CD4-positive, alpha-beta T cell treated with Interleukin-6 at 100 ng/mL for 8 hours (primary cell): ENCODE measurements at places on chromosomes 4 and X.

DNA sequence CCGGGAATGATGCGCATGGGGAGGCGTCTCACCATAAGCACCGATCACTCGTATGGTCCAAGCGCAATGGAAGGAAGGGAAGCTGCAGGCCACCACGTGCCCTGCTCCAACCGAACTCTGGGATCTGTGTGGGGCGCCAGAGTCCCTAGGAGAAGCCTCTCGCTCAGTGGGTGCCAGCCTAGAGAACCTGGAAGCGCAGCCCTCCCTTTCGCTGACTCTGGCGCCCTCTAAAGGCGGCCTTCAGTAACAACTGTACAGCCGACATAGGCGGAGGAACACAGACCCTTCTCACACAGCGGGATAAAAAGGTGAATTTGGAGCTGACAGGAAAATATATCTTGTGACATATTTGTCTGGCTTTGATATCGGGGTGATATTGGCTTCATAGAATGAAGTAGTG is 76.0 kb downstream of the INTS6L start:
- DNase-seq = peak; percentile 19

DNA sequence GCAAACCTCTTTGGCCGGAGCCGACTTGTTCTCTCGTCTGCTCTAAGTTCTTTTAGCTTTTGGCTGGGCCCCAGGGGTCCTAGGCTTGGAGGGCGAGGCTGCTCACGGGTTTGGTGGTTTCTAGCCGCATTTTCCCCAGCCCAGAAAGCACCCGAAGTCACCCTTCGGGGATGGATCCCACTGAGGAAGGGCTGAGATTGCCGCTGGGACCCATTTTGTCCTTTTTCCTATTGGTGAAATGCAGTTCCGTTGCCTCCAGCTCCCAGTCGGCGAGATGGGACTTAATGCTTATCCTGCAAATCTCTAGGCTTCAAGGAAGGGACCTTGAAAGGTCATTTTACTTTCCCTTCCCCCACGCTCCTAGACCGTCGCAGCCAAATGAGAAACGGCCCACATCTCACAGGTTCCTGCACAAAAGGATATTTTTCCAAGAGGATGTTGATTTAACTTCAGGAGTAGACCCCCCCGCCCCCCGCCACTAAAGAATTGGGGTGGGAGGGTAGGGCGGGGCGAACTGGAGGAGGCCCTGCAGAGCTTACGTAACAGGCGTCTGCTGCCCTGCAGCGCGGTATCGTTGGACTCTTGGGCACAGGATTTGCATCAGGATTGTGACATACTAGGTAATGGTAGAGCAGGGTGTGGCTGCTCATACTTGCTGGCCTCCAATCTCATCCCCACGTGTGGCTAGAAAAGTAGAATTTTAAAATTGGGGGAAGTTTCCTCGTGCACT is 564 bp downstream of the PGK1 start:
- DNase-seq = peak; percentile 26

GRCh38 chr4:112765317-112765974 is 128.5 kb downstream of the LARP7 start:
- no peak for DNase-seq

DNA sequence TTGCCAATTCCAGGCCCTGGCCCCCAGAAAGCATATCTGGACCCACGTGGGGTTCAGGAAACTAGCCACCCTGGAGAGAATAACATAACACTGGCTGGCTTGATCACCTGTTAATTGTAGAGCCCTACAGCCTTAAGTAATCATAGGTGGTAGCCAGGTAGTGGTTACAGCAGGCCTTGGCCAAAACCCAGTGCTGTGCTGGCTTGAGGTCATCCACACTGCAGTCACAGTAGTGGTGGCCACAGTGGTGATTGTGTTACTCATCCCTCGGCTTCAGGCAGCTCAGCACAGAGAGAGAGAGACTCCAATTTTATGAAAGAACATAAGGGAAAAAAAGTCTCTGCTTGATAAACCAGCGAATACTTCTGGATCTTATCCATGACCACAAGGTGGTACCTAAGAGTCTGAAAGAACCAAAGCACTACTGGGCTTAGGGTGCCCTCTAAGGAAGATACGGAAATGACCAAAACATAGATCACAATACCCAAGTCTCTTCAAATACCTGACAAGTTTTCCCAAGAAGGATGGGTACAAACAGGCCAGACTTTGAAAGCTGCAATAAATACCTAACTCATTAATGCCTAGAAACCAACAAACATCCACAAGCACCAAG is 46.6 kb upstream of the CDX4 start:
- DNase-seq = no peak

DNA sequence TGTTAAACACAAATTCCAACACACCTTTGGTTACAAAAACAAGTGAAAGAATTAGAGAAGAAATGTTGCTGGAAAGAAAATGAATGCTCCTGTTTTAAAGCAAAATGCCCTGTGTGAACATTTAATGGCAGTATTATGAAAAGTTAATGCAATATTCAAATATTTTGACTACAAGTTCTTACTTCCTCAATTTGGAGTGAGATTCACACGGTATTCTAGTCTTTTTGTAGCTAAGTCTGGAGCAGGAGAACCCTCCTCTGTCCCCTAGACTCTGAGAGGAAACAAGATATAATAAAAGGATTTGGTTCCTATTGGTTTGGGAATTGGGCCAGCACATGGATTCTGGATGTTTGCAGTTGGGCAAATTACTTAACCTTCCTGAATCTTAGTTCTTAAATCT is 12.7 kb downstream of the MAD2L1 start:
- DNase-seq = no peak

GRCh38 chr4:41878170-41878969 is 56.9 kb upstream of the TMEM33 start:
- no peak for DNase-seq

GRCh38 chr4:75892508-75892907 is 9.7 kb downstream of the PPEF2 start:
- no peak for DNase-seq

DNA sequence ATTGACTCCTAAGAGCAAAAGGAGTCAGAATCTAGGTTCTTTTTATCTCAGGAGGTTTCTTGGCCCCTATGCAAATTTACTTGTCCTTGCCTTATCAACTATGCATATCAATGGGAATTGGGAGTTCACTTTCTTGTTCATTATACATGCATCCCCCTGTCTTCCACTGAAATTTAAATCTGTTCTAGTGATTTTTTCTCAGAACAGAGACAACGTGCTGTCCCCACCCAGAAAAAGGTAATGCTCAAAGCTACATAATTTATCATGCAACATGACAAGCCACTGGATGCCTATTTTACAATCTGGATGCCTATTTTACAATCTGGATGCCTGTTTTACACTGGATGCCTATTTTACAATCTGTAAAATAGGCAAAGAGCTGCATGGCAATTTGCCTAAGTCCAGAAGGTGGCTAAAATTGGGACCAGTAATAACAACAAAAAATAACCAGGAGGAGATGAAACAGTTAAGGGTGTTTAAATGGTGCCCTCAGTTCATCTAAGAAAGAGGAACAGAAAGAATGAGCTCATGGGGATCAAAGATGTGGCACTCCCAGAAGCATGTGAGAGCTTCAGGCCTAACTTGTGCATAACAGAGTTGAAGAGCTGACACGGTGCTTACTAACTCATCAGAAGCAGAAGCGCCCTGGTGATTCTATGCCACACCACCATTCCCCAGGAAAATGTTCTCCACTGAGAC is 537.8 kb upstream of the BOD1L1 start:
- no peak for DNase-seq

DNA sequence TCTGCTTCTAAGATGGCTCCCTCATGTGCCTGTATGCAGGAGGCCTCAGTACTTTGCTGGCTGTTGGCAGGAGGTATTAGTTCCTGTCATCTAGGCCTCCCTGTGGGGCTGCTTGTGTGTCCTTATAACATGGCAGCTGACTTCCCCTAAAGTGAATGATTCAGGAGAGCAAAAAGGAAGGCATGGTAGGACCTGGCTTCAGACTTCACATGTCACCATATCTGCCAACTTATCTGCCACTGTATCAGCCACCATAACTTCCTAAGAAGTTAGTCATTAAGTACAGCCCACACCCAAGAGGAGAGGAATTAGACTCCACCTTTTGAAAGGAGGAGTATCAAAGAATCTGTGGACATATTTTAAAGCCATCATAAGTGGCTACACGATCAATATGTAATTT is 122.5 kb downstream of the UCHL1 start:
- no peak for DNase-seq

- DNase-seq = no peak
These were observed 33.7 kb downstream of the IDS start for GRCh38 chrX:149471397-149471796.

DNA sequence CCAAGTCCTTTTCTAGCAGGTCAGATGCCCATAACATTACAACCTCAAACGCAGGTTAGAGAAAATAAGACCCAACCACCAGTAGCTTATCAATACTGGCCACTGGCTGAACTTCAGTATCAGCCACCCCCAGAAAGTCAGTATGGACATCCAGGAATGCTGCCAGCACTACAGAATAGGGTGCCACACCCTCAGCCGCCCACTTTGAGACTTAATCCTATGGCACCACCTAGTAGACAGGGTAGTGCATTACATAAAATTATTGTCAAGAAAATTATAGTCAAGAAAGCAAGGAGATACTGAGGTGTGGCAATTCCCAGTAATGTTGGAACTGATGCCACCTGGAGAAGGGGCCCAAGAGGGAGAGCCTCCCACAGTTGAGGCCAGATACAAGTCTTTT is 19.9 kb upstream of the TRIM61 start:
- DNase-seq = no peak

DNA sequence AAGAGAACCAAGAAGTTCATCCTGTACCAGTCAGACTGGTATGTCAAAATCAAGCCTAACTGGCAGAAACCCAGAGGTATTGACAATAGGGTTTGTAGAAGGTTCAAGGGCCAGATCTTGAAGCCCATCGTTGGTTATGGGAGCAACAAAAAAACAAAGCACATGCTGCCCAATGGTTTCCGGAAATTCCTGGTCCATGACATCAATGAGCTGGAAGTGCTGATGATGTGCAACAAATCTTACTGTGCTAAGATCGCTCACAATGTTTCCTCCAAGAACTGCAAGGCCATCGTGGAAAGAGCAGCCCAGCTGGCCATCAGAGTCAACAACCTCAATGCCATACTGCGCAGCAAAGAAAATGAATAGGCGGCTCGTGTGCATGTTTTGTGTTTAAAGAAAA is 172.7 kb upstream of the MED14 start:
- DNase-seq = no peak

DNA sequence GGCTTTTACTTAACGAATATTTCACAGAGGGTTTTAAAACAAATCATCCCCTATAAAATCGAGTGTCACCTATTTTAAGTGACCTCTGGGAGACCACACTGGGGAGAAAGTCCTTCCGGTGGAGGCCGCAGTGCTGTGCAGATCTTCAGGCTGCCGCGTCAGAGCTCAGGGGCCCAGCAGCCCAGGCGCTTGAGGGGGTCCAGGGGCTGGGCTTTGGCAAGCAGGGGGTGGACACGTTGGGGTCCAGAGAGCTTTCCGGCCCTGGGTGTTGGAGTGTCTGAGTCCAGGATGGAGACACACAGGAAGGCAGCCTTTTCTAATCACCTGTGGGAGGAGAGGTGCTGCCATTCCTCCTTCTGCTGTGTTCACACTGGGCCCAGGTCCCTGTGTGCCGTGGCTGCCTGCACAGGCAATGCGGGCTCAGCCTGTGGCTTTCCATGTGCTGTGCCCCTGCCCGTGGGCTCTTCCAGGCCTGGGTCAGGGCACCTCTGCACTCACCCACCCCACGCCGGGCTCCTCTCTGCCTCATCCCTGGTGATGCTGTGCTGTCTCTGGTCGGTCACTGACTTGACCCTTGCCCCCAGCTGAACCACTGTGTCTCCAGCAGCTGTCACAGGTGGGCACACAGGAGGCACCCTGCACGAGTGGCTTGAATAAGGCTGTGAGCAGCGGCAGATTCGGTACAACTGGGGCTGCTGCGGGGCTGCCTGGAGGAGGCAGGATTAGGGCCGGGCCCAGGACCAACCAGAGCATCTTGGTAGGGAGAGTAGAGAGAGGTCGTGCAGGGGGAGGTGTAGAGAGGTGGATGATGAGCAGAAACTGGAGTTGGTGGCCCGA is 10.0 kb downstream of the HTRA3 start:
- DNase-seq = no peak

DNA sequence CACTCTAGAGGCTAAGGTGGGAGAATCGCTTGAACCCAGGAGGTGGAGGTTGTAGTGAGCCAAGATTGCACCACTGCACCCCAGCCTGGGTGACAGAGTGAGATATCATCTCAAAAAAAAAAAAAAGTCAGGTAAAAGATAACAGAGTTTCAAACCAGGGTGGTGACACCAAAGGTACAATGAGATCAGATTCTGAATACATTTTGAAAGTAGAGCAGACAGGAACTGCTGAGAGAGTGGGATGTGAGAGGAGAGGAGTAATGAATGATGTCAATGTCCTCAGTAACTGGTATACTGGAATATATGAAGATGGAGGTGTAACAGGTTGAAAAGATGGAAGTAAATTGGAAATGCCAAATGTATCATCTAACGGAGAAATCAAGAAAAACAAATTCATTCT is 135.6 kb downstream of the CAMK2D start:
- no peak for DNase-seq

DNA sequence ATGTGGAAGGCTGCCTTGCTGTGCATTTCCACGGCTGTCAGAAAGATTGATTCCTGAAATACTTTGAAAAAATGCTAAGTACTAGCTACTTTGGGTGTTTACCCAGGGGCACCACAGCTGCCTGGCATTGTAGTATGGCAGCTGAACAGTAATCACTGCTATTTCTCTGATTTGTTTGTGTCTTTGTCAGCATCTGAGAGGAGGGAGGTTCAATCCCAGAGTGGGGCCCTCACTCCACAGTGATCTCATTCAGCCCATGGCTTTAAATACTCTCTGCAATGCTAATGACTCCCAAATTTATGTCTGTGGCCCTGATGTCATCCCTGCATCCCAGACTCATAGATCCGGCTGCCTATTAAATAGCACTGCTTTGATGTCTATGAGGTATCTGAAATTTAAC is 575.3 kb upstream of the MAGEB2 start:
- no peak for DNase-seq

- DNase-seq = no peak
These were observed 7.9 kb downstream of the TADA2B start for GRCh38 chr4:7051144-7051495.

DNA sequence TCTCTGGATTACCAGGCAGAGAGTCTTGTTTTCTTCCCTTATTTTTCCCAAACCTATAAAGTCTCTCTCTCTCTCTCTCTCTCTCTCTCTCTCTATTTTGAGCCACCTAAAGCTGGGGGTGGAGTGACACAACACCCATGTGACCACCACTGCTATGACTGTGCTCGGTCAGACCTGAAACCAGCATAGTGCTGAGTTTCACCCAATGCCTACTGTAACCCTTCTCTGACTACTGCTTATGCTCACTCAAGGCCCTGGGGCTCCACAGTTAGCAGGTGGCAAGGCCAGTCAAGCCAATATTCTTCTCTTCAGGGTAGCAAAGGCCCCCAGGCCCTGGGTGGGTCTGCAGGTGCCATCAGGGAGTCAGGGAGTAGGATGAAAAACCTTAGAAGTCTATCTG is 114.7 kb upstream of the ARMCX2 start:
- DNase-seq = no peak

DNA sequence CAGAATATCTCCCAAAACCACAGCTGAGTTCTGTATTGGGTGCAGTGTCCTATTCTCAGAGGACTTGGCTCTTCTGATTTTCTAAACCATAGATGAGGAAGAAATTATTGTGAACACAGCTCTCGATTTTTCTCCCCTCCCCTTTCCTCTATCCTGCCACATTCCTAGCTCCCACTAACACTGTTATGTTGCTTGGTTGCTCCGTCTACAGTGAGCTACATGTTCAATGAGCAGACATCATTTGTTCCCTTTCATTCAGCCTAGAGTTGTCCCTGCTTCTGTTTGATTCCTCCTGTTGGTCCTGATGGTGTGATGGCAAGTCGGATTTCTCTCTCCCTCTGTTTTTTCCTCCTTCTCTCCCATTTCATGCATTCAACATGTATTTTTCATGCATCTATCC is 65.9 kb downstream of the DIPK2B start:
- DNase-seq = no peak
